Dermis microvascular lymphatic vessel endothelial cell (primary cell): ENCODE measurements at places on chromosomes 7 and 10. TPM values are rescaled to one million over a fixed set of nuclear protein-coding genes. Genes with fewer than 3 reads are reported as not detected.
A peak's percentile ranks its signal among the peaks of the same experiment; 100 is the strongest.

Gene EPDR1
- 1.6 and 3.7 TPM in 2 replicates for total RNA-seq

DNA sequence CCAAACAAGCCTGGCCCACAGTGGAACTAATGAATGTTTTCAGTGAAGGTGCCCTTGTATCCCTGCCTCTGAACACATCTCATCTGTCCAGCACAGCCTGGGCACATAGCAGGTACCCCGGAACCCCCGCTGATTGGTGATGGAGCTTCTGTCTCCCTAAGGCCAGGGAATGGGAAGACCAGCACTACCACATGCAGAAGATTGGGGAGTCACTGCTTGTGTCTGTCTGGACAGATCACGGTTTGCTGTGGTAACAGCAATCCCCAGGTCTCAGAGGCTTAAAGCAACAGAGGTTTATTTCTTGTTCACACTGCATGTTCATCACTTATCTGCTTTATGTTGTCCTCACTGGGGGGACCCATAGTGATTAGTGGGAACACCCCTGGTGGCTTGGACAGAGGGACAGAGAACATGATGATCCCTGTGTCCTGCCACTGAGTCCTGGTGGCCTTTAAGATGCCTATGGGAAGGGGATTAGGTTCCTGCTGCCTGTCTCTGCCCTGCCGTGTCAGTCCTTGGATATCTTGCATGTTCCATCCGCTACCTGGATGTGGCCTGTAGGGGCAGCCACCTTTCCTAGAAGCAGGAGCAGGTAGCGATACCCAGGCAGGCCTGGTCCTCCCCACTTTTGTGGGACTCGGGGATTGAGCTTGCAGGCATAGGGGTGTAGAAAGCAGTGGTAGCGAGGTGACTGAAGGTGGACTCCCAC is 3.6 kb downstream of the TSPAN14 start:
- no peak for DNase-seq

Gene GDF10
- not detected in 2 replicates for total RNA-seq

GRCh38 chr10:88881922-88882645 is 2.0 kb downstream of the STAMBPL1 start:
- peak; percentile 1 for DNase-seq

Gene CDNF
- 0.26 and 0.38 TPM in 2 replicates for total RNA-seq

DNA sequence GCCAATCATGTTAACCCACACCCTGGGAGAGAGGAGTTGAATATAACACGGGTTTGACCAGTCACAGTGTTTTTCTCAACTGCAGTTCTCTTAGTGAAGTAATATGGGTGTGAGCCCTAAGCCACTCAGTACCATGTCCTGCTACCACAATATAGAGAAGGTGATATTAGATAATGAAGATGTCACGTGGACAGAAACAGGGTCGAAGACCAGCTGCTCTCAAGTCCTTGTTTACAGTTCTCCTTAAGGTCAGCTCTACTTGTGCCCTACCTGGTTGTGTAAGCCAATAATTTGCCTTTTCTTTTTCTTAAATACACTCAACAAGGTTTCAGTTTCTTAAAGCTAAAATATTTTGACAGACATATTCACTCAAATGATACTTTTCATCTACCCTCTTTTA is 128.3 kb upstream of the POT1 start:
- DNase-seq, result no peak

Gene RADIL
- 1.7 and 5.6 TPM in 2 replicates for total RNA-seq

DNA sequence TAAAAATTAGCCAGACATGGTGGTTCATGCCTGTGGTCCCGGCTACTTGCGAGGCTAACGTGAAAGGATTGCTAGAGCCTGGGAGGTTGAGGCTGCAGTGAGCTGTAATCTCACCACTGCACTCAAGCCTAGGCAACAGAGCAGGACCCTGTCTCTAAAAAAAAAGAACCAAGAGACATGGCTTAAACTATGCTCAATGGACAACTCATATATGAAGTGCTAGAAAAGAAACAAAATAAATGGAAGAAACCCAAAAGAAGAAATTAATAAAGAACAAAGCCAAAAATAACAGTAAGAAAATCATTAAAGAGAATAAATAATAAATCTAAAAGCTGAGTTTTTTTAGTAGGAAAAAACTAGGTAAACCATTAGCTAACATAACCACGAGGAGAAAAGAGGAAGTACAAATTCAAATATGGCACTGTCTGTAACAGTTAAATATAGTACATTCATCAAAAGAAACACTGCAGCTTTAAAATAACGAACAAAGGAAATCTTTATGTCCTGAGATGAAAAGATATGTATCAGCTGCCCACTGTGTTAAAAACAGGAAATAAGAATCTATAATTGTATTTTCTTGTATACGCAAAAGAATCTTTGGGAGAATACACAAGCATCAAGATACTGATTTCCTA is 48.7 kb downstream of the UPF2 start:
- DNase-seq, result no peak

GRCh38 chr10:111146025-111146640 is 69.3 kb downstream of the ADRA2A start:
- no peak for DNase-seq

Gene LUC7L2
- 27.3 and 27.8 TPM in 2 replicates for total RNA-seq

- DNase-seq, result no peak
Observed at GRCh38 chr10:15353471-15354017, 17.5 kb downstream of the FAM171A1 start.

GRCh38 chr10:78570633-78571235 is 498.0 kb upstream of the ZMIZ1 start:
- no peak for DNase-seq
